ENCODE measurements at places on chromosomes 6 and 20.

DNA sequence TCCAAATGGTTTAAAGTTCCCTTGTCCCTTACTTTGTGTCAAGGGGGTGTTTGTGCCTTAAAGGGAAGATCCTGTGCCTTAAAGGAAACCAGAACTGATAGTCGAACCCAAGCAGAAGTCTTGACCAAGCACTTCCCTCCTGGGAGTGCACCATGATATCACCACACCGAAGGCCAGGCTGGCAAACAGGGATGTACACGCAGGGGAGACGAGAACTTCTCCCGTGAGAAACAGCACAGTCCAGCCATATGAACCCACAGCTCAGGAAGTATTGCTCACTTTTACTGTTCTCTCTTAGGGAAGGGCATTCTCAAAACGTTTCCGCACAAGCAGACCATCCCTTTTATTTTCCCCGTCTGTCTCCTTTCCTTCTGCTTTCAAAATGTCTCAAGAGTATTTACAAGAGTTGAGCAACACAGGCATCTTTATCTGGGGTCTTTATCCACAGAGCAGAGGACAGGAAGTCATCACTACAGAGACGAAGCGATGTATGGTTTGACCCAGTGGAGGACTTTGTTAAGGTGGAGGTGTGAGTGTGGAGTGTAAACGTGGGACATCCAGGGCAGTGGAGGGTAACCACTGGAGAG, 12.8 kb upstream of the SERPINB1 start:
- DNase-seq, result no peak

GRCh38 chr6:140073456-140073855, 699.0 kb upstream of the CITED2 start:
- no peak for DNase-seq

DNA sequence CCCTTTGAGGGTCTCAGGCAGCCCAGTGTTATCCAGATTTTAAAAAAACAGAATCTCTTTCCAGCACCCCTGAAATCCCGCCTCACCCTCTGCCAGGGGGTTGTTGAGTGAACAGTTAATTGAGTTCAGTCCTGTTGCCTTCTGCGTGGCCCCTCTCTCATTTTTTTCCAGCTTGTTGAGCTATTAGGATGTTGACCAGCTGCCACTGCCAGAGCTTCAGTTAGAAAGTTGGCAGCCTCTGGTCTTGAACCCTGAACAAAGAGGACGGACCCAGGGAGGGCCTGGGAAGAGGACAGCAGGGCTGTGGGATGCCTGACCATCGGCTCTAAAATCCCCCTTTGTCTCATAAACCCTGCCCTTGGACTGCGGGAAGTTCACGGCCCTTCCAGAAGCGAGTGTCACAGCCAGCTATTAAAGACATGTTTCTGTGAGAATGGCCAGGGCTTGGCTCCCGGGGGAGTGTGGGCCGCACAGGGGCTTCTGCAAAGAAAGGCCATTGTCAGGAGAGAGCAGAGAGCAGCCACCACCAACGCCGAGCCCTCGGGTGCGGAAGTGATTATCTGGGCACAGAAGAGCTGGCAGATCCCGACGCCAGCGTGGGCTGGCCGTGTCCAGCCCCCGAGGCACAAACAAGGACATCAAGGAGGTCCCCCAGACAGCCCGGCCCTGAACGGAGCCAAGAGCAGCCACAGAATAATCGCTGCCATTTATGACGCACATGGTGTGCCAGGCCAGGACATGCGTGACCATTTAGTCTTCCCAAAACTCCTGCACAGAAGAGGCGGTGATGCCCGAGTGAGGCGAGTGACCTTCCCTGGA, 189.0 kb downstream of the ANKRD60 start:
- no peak for DNase-seq

- DNase-seq, result no peak
Observed at GRCh38 chr20:34888468-34888867, 12.1 kb downstream of the ACSS2 start.

DNA sequence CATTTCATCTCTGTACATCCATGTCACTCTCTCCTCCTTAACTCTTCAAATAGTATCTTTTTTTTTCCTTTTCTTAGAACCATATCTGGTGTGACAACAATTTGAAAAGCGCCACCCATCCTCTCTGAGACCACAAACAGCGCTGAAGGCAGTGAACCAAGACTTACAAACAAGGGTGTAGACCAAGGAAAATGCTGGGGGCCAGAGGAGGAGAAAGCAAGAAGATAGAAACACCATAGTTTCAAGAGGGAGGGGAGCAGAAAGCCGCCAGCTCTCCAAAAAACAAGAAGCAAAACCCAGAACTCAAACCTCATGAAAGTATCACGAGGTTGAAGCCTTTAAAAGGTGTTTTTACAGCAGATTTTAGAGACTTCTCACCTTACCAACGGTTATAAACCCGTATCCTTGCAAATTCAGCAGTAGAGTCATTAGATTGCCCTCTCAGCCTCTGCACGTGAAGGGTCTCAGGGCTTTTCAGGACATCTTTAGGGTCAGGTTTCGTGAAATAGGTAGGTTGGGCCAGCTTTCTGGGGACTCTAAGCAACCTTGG, 13.3 kb upstream of the RIPOR2 start:
- peak; percentile 39 for DNase-seq

- no peak for DNase-seq
Observed at GRCh38 chr6:136249336-136249735, 775 bp downstream of the MTFR2 start.

DNA sequence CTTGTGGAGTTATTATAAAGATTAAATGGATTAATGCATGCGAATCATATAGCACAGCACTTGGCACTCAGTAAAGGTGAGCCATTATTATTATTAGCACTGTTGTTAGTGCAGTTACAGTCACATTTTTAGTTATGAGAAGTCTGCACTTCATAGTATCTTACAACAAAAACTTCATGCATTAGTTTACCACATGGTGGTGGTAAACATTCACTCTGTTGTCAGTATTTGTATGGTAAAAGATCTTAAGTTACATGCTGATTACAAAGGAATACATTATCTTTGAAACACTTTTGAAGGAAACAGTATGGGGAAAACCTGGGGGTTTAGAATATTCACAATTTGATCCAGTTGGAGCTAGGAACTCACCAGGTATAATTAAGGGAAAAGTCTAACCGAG, 20.8 kb downstream of the TMEM14A start:
- no peak for DNase-seq

- DNase-seq, result peak; percentile 37
Observed at GRCh38 chr6:137313928-137314855, 95.0 kb upstream of the IFNGR1 start.

DNA sequence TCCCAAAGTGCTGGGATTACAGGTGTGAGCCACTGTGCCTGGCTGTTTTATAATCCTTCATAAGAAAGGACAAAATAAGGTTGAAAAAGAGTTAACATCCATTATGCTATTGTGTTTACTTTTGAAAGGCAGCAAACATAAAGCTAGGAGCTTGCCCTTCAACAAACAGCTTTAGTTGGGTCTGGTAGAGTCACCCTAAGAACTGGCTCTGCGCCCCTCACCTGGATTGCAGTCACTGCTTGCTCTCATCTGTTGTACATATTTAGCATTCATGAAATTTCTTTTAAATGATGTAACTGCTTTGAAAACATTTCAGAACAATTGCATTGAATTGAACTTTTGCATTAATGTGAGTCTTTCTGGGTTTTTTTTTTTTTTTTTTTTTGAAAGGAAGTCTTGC, 38.9 kb downstream of the JARID2 start:
- DNase-seq, result no peak

DNA sequence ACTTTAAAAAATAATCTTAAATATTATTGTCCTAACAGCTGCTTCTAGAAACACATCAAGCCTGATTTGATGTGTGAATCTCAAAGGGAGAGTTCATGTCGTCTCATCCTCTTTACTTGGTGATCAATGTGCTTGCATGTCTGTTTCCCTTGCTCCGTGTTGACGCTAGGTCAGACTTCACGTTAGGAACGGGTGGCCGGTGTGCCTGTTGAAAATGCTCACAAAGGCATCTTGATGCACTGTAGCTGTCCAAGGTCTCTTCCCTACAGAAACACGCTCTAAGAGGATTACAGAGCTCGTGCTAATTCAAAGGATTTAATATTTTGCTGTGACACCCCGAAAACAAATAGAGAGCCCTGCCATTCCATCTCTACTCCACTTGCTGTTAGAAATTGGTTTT, 84.6 kb downstream of the ID4 start:
- DNase-seq, result no peak

DNA sequence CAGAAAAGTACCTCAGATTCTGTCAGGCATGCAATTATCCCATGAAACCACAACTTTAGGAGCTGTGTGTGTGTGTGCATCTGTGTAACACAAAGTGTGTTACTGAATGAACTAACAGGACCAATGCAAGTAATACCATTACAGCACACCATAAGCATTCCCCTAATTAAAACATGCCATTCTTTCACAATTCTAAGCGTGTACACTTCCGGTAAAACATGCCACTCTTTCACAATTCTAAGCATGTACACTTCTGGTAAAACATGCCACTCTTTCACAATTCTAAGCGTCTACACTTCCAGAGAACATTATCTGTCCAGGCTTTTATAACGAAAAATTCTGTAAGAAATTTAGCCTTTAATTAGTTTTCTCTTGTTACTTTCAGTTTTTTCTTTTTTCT, 238.2 kb downstream of the GMDS start:
- no peak for DNase-seq
